ENCODE measurements at places on chromosomes 13 and 19. TPM values are rescaled to one million over a fixed set of nuclear protein-coding genes. Genes with fewer than 3 reads are reported as not detected.

The SCN1B gene
- 0.22 TPM for total RNA-seq

The RASIP1 gene
- total RNA-seq = 2.7 TPM

The FAM124A gene
- under 0.01 TPM for total RNA-seq

The ZNF274 gene
- total RNA-seq = 28.3 TPM

Measured in placental epithelial cell (primary cell).